ENCODE measurements at places on chromosomes 11 and 22.

GRCh38 chr11:134633276-134633675 is 221.2 kb upstream of the B3GAT1 start:
- no peak for DNase-seq

DNA sequence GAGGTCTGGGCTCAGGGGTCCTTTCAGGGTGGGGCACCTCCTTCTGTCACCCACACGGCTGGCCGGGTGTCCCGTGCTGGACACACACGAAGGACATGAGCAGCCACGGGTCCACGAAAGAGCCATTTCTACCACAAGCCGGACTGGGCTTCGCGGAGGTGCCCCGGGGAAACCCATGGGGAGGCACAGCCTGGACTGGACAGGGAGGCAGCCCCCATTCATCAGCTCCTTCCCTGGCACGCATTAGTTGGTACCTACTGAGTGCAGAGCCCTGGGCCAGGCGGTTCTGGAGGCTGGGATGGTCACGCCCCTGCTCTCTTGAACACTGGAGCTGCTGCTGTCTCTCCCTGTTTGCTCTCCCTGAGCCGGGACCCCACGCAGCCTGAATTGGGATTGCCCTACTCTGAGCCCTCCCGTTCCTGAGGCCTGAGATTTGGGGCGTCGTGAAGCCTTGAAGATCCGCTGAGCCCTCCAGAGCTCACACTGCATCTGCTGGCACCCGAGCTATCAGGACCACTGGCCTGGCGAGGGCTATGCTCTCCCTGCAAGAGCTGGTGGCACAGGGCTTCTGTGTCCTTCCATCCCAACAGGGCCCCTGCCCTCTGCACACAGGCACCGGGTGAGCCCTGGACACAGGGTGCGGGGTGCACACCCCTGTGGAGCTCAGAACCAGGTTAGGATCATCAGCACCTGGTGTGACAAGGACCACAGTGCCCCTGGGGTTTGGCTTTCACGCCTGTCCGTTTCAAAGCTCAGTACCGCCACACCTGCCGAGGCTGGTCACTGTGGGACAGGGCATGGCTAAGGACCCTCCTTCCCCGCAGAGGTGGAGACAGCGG is 84.6 kb downstream of the MYEOV start:
- no peak for DNase-seq

DNA sequence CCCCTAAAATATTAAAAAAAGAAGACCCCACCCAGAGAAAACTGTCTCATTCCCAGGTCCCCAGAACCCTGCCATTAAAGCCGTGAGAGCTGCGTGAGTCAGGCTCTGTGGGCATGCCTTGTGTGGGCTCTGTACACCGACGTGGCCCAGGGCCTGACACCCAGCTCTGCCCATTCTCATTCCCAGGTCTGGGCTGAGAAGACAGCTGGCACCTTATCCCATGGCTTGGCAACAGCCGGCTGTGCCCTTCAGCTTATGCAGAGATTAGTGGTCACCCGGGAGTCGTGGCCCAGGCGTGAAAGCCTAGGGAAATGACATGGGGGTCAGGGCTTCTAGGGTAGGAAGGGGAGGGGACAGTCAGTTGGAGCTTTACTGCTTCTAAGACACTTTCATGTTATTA is 31.9 kb downstream of the OTOG start:
- DNase-seq = no peak

GRCh38 chr11:113198972-113199661 is 115.3 kb upstream of the TTC12 start:
- no peak for DNase-seq

DNA sequence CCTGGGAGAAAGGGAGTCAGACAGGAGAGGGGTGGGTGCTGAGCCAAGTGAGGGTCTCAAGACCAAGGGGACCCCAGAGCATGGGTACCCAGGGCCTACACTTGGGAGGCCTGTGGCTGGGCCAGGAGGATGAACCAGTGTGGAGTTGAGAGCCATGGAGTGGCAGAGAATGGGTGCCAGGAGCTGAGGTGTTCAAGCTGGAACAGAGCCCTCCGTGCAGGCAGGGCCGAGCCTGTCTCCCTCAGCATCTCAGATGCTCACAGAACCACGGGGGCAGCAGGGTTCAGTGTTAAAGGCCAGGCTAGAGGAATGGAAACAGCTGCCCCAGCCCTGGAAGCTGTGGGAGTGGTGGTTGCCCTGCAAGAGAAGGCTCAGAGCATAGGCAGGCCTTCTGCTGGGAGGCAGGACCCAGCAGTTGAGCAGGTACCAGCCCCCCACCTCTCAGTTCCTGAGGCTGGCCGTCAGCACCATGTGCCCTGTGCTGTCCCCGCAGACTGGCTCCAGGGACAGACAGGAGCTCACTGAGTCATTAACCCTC is 32.3 kb downstream of the RSPH14 start:
- DNase-seq = no peak

GRCh38 chr11:129611661-129612446 is 203.8 kb upstream of the TMEM45B start:
- DNase-seq = no peak

- no peak for DNase-seq
These were observed 11.5 kb downstream of the RNH1 start for GRCh38 chr11:495537-495931.

DNA sequence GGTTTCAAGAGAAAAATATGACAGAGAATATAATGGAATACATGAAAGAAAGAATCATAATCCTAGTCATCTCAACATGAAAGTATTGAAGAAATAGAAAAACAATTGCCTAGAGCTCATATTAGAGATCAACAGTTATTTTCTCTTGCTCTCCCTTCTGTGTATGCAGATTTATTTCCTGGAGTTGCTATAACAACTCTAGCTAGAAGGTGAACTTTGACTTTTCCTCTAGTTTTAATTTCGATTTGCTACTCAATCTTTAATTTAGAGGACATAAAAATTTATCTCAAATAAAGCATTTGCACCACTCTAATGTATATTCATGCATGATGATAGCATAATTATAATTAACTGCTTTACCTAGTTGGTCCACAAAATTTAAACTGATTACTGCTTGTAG is 84.6 kb upstream of the PICALM start:
- no peak for DNase-seq

DNA sequence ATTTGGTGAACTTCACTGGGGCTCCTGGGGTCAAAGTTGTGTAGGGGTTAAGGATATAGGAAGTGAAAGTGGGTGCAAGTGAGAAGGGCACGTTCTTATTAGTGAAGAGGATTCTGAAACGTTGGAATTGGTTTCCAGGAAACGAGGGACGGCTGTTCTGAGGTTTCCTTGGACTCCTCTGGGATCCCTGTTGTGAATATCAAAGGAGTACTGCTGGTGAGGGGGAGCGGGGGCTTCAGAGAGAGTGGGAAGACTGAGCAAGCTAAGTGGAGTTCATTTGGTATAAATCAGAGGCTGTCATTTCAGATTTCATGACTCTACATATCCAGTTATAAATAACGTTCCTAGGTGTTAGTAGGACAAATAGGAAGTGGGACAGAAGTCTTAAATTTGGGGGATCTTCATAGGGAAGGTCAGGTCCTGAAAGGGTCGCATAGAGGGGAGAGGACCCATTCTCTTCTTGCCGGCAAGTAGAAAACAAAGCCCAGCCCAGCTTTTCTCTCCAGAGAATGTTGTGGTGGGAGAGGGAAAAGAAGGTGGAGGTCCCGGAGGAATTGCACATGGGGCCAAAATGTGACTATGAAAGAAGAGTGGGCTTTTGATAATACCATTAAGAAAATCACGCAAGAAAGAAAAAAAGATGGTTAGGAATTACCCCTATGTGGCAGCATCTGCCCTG is 1.1 kb upstream of the NELL1 start:
- DNase-seq = peak; percentile 28

- no peak for DNase-seq
These were observed 1.5 kb upstream of the PLCB3 start for GRCh38 chr11:64249563-64250414.

GRCh38 chr11:10488934-10489691 is 34.0 kb downstream of the AMPD3 start:
- DNase-seq = no peak

GRCh38 chr11:17700991-17701390 is 18.4 kb upstream of the MYOD1 start:
- no peak for DNase-seq

DNA sequence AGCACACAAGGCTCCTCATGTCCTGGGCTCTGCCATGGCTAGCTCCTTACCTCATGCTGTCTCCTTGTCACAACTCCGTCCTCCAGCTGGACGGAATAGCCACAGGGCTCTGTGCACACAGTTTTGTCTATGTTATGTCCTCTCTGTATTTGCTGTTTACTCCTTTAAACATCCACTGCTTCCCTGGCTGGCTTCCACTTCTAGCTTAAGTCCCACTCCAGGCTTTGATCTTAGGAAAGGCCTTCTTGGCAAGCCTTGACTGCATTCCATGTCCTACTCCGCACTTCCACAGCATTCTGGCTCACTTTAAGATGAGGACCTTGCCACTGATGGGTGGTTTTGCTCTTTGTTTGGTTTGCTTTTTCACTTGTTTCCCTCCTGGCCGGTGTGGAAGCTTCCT is 22.9 kb upstream of the ROBO3 start:
- no peak for DNase-seq

- DNase-seq = peak; percentile 3
These were observed 346.3 kb downstream of the LRRC4C start for GRCh38 chr11:41113160-41113559.

DNA sequence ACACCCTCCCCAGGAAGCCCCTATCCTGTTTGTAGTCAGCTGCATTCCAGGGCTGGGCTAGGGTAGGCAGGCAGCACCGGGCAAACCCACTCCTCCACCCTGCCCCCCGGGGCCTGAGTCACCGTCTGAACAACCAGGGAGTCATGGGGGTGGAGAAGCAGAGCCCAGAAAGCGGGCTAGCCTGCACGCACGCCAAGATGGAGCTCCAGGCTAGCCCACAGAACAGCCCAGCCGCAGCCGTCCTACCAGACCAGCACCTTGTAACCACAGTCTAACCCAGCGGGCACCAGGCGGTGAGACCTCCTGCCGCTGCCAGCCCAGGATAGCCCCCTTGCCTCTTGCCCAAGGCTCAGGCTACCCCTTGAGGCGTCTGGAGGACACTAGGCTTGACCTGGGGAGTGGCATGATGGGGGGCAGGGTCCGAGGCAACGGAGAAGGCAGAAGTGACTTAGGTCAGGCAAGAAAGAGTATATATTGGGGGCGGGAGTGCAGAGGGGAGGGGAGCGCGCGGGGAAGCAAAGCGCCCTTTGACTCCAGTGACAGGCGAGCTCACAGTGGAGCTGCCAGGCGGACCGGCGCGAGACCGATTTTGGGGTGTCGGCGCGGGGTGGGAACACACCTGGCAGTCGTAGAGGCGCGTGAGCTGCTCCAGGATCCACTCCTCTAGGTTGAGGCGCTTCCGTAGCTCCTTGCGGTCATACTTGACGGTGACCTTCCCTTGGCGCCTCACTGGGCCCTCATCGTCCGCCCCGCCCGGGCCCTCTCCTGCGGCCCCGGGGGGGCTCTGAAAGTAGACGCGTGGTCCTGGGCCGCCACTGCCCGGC is 734 bp downstream of the PPP1R14B start:
- peak; percentile 60 for DNase-seq

All from NCI-H146 (cell line).